ENCODE measurements at places on chromosomes 3 and 15. TPM values are rescaled to one million over a fixed set of nuclear protein-coding genes. Genes with fewer than 3 reads are reported as not detected.
A peak's percentile ranks its signal among the peaks of the same experiment; 100 is the strongest.

GRCh38 chr3:110248666-110249065 is 823.0 kb upstream of the NECTIN3 start:
- no peak for DNase-seq

DNA sequence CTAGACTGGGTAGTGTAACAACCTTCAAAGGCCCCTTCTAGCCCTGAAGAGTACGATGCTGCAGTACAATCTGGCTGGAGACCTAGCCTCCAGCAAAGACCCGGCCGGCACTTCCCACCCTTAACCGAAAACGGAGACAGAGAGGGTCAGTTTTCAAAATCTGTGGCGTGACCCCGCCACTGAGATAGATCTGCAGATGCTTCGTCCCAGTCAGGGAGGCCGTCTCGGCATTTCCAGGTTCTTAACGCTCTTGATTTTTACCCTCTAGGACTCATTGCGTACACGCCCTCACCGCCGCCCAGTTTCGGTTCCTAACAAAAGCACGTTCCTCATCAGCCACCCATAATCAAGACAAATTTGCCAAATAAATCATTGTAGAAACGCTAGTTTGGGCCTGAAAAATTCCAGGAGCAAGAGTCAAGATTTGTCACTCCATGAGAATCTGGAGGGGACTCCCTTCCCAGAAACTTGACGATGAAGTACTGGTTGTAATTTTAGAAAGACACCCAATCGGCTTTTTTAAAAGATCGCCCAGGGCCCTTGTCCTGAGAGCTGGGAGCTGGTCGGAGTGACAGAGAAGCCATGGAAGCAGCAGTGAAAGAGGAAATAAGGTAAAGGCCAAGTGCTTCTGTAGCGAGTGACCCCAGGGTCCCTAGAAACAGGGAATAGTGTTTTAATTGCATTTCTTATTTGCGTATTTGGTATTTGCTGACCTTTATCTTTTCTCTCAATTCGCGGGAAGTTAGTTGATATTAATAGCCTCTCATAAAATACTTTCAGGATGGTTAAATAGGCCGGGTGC is 868 bp upstream of the TMEM87A start:
- peak; percentile 83 for DNase-seq

DNA sequence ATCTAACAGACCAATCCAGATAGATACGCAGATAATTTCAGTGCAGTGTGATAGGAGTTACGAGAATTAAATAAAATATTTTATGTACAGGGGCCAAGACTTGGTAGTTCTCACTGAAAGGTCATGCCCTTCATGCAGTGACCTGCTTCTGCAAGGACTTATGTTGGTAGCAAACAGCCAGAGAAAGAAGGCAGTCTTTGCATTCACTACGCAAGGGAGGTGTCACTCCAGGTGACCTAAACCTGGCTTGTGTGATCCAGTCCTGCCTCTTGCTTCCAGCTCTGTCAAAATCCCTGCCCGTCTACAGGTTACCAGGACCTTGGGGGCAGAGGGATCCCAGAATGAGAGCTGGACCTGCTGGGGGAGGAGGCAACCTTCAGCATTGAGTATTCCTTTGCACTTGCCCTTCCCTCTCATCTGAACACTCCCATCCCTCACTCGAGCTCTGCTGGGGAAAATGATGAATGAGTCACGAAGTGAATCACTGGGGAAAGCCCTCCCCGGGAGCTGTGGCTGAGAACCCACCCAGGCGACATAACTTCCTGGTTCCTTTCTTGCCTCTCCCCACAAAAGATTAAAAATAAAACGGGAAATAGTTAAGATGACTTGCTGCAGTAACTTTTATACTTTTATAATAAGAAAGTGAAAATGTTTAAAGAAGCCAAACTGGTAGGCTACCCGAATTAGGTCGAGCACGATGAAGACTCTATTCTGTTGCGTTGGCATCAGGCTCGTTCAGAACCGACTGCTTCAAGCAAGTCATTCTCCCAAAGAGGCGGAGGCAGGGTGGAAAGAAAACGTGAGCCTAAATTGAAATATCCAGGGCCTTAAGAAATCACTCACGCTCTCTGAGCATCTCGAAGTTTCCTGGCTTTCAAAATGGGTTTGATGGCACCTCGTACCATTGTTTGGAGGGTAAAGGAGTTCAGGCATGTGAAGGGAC is 216.1 kb downstream of the SLCO3A1 start:
- DNase-seq: no peak

- no peak for DNase-seq
These were observed 35.0 kb upstream of the CAPN7 start for GRCh38 chr3:15171096-15171495.

- DNase-seq: no peak
These were observed 217.4 kb upstream of the CD96 start for GRCh38 chr3:111324645-111325044.

DNA sequence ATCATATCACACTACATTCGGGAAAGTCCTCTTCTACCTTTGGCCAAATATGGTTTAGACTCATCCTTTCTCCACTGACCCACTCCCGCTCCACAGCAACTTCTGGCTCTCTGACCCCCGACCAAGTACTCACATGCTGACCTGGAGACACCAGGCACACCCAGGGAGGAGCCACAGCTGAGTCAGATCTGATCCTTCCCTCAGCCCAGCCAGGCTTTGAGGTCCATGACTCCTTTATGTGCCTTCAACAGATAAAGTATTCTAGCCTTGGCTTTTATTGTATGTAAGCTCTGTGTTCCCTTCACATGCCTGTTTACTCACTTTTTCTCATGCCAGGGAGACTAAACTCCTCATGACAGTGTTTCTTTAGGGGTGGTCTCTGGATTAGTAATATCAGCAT is 166.9 kb upstream of the UMPS start:
- DNase-seq: no peak

Gene LRRN1
- total RNA-seq: 0.05 TPM

Gene EPHA6
- 0.70 TPM for total RNA-seq

Data from Right ventricle myocardium superior (tissue), 1 donor.